Astrocyte (in vitro differentiated cells and primary cell): ENCODE measurements at places on chromosomes 6 and 20. TPM values are rescaled to one million over a fixed set of nuclear protein-coding genes. Genes with fewer than 3 reads are reported as not detected.
A peak's percentile ranks its signal among the peaks of the same experiment; 100 is the strongest.

DNA sequence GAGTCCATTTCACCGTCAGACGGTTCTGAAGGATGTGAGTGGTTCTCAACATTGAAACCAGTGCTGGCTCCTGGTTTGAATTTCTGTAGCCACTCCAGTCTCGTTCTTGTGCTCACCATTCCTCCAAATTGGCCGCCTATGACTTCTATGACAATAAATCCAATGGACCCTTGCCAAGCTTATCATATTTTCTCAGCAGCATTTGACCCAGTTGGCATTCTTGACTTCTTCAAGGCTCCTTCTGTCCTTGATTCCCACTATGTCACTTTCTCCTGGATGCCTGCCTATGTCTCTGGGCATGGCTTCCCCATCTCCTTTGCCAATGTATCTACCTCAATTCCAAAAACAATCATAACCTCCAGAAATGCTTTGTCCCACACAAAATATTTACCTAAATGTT, 756.0 kb upstream of the NRSN1 start:
- DNase-seq, result no peak

DNA sequence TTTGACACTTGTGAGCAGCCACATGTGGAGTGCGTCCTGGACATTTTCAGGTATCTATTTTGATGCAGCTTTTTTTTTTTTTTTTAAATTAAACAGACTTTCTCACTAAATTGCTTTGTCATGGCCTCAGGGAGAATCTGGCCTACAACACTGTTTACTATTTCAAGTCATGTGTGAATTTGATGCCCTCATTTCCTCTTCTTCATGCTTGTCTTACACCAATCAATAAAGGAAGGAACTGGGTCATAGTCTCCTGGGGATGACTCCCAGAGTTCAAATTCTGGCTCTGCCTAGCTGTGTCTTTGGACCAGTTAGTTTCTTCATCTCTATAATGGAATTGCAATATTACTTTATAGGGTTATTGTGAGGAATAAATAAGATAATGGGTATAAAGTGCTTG, 554.1 kb downstream of the PRKN start:
- DNase-seq, result no peak

DNA sequence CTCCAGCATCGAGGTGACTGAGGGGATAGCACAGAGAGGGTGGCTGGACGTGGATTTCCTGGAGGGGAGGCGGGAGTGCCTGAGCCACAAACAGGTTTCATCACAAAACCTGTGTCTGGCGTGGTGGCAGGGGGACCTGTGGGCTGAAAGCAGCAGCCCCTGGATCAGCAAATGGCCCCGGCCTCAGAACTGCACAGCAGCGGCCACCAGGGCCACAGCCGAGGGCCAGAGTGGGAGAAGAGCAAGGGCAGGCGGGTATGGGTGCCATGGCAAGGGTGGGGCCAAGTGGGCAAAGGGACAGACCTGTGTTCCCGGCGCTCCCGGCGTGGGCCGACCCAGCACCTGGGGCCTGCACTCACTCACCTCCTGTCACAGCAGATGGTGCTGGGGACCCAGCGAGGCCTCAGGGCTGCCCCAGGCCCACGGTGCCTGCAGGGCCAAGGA, 19.0 kb downstream of the NTSR1 start:
- no peak for DNase-seq

DNA sequence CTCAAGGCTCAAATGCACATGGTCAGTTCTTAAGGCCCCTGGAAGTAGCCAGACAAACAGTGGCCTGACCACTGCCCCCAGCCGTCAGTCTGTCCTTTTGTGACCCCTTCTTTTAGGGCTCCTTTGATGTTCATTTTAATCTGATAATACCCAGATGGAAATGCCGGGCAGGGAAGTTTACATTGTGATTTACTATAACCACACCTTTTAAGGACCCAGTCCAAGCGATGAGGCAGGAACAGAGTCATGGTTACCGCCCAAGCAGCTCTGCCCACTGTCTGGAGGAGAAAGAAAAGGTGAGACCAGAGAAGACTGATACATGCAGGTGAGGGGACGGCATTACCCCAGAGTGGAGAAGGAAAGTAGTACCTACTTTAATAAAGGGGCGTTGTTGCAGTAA, 110.6 kb downstream of the PLEKHG1 start:
- DNase-seq, result no peak

DNA sequence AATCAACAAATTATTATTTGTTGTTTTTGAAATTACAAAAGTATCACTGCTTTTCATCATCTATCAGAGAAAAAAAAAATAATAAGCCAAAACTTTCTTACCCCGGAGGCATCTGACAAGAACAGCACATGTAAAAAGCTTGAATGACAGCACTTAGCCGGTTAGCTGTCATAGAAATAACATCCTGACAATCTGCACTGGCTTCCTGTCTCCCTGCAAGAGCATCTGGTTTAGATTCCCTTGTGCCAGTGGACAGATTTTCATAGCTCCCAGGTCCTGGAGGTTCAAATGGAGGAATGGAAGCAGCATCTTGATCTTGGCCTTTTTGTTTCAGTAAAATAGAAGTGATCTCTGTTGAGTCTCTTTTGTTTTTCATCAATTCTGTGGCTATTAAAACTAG, 74.8 kb downstream of the HACE1 start:
- DNase-seq, result peak; percentile 3

DNA sequence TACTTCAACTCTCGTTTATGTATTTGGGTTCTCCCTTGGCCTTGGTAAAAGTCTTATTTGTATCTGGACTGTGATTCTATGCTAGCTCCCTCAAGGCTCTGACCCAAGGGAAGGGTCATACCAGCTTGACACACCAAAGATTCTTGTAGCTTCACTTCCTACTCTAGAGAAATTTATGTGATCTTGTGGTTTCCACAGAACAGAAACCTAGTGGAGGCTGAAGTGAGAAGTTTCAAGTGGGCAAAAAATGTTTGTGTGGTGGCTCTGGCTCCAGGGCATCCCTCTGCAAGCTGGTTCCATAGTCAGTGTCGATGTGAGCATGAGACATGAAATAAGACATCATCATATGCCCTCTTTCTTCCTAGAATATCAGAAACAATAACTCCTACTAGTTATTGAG, 48.1 kb upstream of the TNFRSF21 start:
- no peak for DNase-seq

DNA sequence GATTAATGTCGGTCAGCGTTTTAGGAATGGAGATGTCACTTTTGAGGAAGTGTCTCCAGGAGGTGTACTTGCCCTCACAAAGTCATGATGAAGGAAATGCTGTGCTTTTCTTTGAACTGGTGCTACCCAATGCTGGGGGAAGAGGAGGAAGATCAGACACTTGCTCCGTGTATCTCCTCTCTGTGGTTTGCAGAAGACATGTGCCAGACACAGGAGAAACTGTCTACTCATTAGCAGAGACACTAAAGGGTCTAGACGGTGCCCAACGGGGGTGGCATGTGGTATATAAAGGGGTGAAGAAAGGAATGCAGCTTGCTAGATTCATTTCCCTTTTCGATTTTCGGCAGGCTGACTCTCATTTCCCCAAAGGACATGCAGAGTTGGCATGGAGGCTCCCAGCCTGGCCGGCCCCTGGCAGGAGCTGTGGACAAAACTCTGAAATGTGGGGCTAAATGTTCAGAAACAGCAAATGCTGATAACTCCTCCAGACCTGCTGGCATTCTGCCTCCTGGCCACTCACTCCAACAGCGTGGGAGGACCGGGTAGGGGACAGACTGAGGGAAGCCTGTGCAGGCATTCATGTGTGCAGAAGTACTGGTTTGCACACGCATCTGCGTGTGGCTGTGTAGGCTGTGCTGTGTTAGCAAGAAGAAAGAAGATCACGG, 59.6 kb upstream of the QKI start:
- peak; percentile 53 for DNase-seq

GRCh38 chr20:41734506-41734945, 116.3 kb upstream of the CHD6 start:
- DNase-seq, result peak; percentile 1

GRCh38 chr6:126531286-126531685, 191.4 kb downstream of the CENPW start:
- DNase-seq, result no peak

DNA sequence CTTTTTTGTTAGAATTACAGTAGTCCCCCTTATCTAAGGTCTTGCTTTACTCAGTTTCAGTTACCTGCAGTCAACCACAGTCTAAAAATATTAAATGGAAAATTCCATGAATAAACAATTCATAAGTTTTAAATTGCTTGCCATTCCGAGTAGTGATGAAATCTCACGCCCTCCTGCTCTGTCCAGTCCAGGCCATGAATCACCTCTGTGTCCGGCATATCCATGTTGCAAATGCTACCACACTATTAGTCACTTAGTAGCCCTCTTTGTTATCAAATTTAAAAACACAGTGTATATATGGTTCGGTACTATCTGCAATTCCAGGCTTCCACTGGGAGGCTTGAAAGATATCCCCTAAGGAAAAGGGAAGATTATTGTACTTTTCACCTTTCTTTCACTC, 164.6 kb upstream of the FAM83B start:
- peak; percentile 85 for DNase-seq

- no peak for DNase-seq
Measured at GRCh38 chr6:47126647-47127391, 84.7 kb upstream of the ADGRF1 start.

DNA sequence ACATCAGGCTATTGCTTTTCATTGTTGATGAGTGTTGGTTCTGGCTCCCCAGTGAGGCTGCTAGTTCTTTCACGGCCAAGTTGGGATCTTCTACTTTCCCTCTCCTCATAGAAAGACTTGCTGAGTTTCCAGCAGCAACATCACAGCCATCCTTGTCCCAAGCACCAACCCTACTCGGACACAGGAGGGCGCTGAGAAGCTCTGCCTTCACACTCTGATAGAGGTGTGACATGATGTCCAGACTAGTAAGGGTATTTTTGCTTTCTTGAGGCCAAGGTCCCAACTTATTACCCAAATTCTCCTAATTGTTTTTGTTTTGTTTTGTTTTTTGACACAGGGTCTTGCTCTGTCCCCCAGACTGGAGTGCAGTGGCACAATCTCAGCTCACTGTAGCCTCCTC, 3.0 kb upstream of the GCM1 start:
- no peak for DNase-seq

DNA sequence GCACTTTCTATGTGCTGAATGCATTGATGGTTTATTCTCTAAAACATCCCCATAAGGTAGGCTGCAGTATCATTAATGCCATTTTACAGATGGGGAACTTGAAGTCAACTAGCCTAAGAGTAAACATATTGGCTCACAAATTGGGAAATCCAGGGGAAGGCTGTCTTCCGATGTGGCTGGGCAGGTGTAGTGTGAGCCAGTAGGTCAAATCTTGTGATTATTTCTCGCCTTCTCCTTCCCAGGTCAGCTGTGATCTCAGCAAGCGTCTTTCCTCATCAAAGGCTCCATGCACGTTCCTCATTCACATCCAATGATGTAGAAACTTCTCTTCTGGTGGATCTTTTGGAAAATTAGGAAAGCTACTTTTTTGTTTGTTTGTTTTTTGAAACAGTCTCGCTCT, 94.1 kb upstream of the SHLD1 start:
- no peak for DNase-seq

GRCh38 chr6:67331304-67331703, 1303.8 kb upstream of the ADGRB3 start:
- DNase-seq, result no peak

- DNase-seq, result no peak
Measured at GRCh38 chr6:45552536-45552935, 174.8 kb upstream of the SUPT3H start.

GRCh38 chr6:137933696-137934095, 66.6 kb downstream of the TNFAIP3 start:
- DNase-seq, result peak; percentile 80

GRCh38 chr6:139308286-139308916, 16.6 kb upstream of the TXLNB start:
- peak; percentile 46 for DNase-seq

DNA sequence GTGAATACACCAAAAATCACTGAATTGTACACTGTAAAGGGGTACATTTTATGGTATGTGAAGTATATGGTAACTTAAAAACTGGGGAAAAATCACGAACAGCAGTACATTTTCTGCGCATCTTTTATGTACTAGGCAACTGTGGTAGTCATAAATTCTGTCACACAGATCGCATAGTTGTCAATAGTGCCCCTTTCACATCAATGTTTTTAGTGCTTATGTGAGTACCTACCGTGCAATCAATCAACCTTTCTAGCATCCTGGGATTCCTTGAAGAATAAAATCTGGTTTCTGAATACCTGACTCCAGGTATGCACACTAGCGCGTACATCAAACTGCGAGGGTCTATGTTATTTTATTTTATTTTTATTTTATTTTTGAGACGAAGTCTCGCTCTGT, 637 bp upstream of the RPF2 start:
- DNase-seq, result no peak

DNA sequence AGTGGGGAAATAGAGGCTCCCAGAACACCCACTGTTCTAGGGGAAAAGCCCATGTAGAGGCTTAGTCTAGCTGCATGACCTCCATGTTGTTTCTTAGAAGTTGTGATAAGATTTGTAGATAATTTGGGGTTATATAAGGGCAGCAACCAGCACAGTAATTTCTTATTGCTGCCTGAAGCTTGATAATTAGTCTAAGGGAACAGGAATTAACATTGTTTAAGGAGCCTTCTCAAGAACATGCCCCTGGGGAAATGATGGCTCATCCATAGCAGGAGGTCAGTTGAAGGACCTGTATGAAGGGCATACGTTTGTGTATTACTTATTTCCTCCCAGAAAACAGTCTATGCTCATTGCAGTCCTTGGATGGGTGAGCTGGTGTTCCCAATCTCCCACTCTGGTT, 170.7 kb upstream of the SCGN start:
- no peak for DNase-seq

GRCh38 chr20:19649041-19649440, 109.0 kb upstream of the RIN2 start:
- no peak for DNase-seq

DUSP15 gene
- 1.2 and 3.1 TPM in 2 replicates for total RNA-seq

PRSS16 gene
- total RNA-seq, result 2.0 and 2.3 TPM in 2 replicates

IPCEF1 gene
- 0.16 and 0.24 TPM in 2 replicates for total RNA-seq

IL17A gene
- total RNA-seq, result not detected in 2 replicates

POM121L2 gene
- not detected in 2 replicates for total RNA-seq

IL17F gene
- total RNA-seq, result not detected in 2 replicates

CTCFL gene
- total RNA-seq, result not detected in 2 replicates

GABRR1 gene
- not detected in 2 replicates for total RNA-seq

CLPSL1 gene
- total RNA-seq, result not detected in 2 replicates
